ENCODE measurements at places on chromosomes 12 and 14.

DNA sequence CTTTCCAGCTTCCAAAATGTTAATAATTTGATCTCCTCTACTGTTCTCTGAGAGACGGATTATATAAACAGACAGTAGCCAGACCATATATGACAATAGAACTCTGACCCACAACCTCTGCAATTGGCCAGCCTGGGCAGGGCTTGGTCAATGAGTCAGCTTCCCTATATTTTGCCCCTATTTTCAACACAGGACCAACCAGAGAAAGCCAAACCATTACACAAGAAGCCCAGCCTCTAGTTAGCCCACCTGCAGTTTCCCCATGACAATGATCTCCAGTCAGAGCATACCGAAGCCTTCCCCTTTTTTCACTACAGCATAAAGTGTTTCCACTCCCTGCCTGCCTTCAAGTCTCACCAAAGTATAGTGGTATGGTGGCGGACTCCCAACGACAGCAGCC lies 7.6 kb upstream of the EXD2 start:
- no peak for DNase-seq

DNA sequence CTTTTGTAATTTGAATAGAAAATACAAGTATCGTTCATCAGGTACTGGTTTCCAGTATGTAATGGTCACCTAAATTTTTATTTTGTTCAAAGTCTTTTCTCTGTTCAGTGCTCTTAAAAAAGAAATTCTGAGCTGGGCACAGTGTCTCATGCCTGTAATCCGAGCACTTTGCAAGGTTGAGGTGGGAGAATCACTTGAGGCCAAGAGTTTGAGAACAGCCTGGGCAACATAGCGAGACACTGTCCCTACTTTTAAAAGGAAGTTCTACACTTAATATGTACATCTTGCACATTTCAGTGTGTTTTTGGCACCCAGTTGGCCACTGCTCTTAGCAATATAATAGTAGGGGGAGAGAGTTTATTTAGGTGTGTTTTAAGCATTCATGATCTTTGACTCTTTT lies 27.9 kb downstream of the PCNX1 start:
- DNase-seq = no peak

GRCh38 chr12:6987956-6988553 lies 17.3 kb downstream of the EMG1 start:
- DNase-seq = no peak

DNA sequence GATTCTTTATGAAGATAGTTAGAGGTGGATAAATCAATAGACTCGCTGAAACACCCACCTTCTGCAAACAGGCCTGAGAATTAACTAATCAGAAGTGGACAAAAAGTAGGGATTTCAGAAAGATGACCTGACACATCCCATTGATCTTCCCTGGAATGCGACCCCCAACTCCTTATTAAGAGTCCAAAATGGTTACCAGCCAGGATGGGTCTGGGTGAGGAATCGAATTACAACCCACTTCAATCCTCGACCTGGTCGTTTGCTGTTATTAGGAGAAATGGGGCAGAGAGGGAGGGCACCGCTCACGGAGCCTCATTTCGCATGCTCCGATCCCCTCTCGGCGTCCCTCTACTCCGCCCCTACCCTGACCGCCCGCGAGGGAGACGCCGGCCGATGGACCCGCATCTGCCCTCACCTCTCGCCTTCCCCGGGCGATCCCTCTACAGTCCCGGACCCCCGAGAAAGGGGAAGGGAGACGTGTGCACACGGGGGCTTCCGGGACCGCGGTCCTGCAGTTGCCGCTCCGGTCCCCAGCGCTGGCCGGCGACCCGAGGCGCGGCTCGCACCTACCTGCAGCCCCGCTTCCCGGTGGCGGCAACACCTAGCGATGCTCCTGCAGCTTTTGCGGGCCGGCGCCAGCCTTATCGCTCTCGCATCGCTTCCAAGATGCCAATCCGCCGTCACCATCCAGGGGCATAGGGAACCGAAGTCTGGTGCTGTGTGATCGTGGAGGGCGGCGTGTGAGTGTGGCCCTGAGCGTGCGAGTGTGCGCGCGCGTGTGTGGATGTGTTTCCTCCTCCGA lies 69.3 kb upstream of the USP15 start:
- peak; percentile 26 for DNase-seq

- no peak for DNase-seq
These were observed 76.9 kb downstream of the KICS2 start for GRCh38 chr12:64145226-64145625.

GRCh38 chr14:28407996-28408395 lies 358.6 kb upstream of the FOXG1 start:
- DNase-seq = peak; percentile 81

DNA sequence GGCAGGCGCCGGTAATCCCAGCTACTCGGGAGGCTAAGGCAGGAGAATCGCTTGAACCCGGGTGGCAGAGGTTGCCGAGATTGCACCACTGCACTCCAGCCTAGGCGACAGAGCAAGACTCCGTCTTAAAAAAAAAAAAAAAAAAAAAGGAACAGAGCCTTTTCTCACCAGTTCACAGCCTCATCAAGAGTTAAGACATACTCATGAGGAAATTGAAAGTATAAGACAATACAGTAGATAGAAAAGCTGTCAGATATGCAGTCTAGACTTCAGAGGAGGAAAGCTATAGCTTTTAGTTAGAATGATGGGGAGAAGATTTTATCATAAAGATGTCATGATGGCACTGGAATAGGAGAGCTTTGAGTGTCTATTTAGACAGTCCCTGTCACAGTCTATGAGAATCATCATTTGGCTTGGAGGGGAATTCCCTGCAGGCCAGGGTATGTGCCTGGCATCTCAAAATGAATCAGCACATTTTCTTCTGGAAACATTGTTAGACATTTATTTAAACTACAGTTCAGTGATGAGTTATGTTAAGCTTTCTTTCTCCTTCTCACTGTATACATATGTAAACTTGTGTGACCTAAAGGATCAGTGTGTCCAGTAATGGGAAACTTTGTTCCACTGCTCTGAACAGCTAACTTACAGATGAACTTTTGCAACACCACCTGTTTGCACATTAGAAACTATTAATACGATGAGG lies 2.9 kb upstream of the RAB35 start:
- no peak for DNase-seq

DNA sequence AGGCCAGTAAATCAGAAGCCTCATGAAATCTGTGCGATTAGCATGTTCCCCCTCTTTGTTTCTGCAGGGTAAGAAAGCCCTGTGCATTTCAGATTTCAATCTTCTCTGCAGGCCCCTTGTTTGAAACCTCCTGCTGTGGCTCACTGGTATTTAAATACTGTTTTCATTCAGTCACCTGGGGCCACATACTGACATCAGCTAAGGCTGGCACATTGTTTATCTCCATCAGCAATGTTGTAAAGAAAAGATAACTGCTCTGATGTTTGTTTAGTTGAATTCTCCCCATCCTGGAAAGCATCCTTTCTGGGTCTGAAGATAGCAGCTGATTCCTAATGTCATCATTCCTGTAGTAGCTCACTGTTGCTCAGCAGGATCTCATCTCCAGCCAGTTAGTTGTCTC lies 554.9 kb downstream of the NRXN3 start:
- no peak for DNase-seq

GRCh38 chr14:74963178-74963704 lies 7.8 kb upstream of the PGF start:
- no peak for DNase-seq

- DNase-seq = no peak
These were observed 2.9 kb upstream of the PPFIBP1 start for GRCh38 chr12:27521066-27521465.

GRCh38 chr12:93582351-93582750 lies 9.9 kb downstream of the SOCS2 start:
- no peak for DNase-seq

DNA sequence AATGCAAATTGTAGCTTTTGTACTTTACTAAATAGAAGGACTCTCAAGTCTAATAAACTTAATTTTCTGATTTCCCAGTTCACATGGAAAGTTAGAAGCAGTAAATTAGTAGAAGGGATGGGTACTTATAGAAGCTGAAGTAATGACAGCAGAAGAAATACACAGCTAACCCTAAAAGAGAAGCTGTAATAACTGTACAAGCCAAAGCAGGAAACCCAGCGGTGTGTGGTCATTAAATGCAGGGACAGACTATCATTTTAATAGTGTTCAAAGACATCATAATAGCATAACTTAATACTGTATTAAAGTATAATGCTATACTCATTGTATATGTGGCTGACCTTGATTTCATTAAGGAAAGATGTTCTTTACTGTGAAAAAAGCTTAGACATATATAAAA lies 74.9 kb downstream of the PCNX1 start:
- no peak for DNase-seq

GRCh38 chr14:87108726-87109125 lies 884.3 kb downstream of the GALC start:
- no peak for DNase-seq

- peak; percentile 93 for DNase-seq
These were observed 82.1 kb upstream of the TRAF3 start for GRCh38 chr14:102695167-102695555.

DNA sequence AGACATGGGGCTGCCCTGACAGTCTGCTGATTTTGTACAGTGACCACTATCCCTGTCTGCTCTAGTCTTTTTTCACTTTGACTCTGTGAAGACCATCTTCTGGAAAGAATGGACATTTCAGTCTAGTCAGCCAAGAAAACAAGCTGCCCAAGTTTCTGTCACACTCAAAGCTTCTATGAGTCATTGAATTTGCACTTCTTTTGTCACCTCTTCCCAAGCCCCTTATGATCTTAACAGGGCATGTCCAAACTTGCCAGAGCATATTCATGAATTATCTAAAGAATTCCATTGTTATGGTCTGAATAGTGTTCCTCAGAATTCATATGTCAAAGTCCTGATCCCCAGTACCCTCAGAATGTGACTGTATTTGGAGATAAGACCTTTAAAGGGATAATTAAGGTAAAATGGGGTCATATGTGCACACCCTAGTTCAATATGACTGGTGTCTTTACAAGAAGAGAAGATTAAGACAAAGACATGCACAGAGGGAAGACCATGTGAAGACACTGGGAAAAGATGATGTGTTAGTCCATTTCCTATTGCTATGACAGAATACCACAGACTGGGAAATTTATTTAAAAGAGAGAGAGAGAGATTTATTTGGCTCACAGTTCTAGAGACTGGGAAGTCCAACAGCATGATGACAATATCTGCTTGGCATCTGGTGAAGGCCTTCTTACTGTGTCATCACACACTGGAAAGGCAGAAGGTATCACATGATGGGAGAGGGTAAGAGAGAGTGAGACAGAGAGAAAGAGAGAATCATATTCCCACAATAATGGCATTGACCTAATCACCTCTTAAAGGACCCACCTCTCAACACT lies 242.6 kb downstream of the BTG1 start:
- DNase-seq = no peak

DNA sequence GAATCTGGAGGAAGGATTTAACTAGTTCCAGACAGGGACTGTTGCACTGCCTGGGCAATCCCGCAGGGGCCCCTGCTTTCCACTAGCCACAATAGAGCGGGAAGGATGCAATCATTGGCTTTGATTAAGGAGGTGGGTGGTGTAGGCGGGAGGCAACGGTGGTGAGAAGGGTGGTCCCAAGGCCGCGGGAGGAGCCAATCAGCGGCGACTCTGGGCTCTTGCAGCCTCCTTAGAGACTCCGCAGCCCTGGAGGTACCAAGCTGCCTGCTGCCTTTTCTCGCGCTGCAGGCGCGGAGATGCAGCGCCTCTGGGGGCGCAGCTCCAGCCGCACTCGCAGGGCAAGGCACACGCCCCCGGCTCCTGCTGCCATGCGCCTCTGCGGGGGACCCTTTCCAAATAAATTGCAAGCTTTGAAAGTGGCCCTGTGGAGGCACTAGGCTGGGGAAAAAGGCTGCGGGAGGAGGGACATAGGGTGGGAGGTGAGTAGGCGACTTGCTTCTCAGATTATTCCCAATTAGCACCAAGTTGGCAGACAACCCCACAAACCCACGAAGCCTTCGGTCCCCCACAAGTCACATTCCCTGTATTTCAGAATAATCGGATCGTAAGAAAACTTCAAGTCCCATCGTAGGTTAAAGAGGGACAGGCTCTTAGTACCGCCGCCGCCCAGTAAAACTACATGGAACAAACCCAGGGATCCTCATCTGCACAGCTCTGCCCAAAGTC lies 858 bp upstream of the KCNA1 start:
- peak; percentile 74 for DNase-seq

DNA sequence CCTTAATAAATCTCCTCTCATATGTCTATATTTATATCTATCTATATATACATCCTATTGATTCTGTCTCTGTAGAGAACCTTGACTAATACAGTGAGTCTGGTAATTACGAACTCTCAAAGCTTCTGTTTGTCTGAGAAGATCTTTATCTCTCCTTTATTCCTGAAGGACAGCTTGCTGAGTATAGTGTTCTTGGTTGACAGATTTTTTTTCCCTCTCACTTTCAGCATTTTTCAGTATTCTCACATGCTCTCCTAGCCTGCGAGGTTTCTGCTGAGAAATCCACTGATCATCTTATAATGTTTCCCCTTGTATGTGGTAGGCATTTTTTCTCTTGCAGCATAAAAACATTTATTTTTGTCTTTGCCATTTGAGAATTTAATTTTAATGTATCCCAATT lies 67.1 kb downstream of the GPHN start:
- DNase-seq = no peak

DNA sequence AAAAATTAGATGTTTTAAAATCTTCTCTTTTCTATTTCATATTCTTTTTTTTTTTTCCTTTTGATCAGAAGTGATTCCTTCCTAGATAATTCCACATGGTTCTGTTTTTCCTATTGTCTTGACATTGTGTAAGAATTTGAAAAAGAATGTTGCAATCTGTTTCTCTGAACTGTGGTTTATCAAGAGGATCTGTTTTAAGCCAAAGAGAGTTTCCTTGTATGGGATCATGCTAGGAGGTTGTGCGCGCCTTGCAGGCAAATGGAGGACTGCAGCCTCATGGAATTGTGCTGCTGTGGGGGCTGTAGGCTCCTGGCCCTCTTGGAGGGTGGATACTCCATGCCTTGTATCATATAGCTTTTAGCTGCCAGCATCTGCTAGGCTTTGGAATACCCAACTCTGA lies 43.3 kb upstream of the MBIP start:
- DNase-seq = no peak

DNA sequence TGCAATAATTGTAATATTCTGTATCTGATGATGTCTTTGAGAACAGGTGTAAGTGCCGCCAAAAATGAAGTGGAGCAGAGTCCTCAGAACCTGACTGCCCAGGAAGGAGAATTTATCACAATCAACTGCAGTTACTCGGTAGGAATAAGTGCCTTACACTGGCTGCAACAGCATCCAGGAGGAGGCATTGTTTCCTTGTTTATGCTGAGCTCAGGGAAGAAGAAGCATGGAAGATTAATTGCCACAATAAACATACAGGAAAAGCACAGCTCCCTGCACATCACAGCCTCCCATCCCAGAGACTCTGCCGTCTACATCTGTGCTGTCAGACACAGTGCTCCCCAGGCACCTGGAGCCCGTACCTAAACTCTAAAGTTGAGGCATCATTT lies 268.7 kb downstream of the DAD1 start:
- DNase-seq = no peak
